Stimulated activated CD8-positive, alpha-beta memory T cell treated with anti-CD3 and anti-CD28 coated beads, Interleukin-7, amount 100 ng/mL, for 1 hour (primary cell): ENCODE measurements at places on chromosomes 2 and 18.

- no peak for DNase-seq
Observed at GRCh38 chr18:54950221-54950620, 9.0 kb downstream of the CCDC68 start.

- no peak for DNase-seq
Observed at GRCh38 chr18:54250846-54251261, 18.5 kb upstream of the POLI start.

DNA sequence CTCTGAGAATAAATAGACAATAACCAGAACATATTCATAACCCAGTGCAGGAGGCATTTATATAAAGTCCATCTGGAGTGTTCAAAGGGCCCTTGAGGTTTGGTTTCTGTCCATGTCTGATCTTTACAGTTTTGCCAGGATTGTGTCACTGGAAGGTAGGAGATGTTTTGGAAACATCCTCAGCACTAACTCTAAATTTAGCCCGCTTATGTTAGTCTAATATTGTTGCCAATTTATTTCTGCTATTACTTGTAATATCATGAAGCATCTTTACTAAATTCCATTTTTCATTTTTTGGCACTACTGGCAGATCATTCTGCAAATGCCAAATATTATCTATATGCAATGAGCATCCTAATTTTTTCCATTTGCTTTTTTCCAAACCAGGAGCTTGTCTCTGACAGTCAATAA lies 22.4 kb upstream of the REV1 start:
- no peak for DNase-seq

DNA sequence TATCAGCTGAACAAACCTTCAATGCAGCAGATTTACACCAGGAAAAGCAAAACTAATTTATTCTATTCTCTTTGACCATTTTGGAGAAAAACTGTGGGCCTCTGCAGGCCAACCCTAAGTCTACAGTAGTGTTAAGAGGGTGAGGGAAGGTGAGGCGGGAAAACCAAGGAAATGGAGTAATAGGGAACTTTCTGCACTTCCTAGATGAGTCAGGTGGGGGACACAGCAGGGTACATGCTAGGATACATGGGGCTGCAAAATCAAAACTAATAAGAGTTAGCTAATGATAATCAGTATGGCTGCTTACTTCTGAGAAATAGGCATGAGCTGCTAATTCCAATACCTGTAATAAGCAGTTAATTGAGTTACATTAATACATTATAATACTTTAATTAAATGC lies 66.0 kb upstream of the PGAP1 start:
- no peak for DNase-seq

GRCh38 chr2:126801473-126801872 lies 97.2 kb upstream of the TEX51 start:
- DNase-seq: no peak
